ENCODE measurements at places on chromosomes 4 and X. TPM values are rescaled to one million over a fixed set of nuclear protein-coding genes. Genes with fewer than 3 reads are reported as not detected.

RPA4 gene
- total RNA-seq: 0.38 TPM

KIT gene
- total RNA-seq: 2.3 TPM

KIAA1210 gene
- total RNA-seq: 0.03 TPM

CRLF2 gene
- total RNA-seq: not detected

SLC9B1 gene
- 1.1 TPM for total RNA-seq

SASH3 gene
- 9.2 TPM for total RNA-seq

CCNB3 gene
- total RNA-seq: 0.15 TPM

ARHGAP36 gene
- total RNA-seq: 0.32 TPM

SPP1 gene
- total RNA-seq: 88.4 TPM

TMSB15C gene
- total RNA-seq: 0.34 TPM

ZMAT1 gene
- 4.1 TPM for total RNA-seq

PRRG3 gene
- 0.18 TPM for total RNA-seq

SSX7 gene
- total RNA-seq: not detected

MAGEB2 gene
- not detected for total RNA-seq

RFC1 gene
- total RNA-seq: 25.8 TPM

FREM3 gene
- 0.08 TPM for total RNA-seq

GPR173 gene
- 1.3 TPM for total RNA-seq

AMBN gene
- total RNA-seq: not detected

DNA sequence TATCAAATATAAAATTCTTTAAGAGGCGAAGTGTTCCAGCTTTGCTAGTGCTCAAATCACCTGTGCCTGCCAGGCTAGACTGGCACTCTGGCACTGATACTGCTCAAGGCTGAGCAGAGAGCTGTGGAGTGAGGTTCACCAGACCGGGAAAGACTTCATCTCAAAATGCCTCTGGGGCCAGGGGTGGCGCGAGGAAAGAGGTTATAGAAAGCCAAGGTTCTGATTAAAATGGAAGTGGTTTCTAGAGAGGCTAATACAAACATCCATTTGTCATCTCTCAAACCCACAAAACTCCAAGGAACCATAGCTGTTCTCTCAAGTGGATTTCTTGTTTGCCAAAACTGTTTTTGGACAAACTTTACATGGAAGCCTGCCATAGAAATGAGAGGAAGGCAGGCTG is 41.5 kb downstream of the F11 start:
- DNase-seq: no peak

DNA sequence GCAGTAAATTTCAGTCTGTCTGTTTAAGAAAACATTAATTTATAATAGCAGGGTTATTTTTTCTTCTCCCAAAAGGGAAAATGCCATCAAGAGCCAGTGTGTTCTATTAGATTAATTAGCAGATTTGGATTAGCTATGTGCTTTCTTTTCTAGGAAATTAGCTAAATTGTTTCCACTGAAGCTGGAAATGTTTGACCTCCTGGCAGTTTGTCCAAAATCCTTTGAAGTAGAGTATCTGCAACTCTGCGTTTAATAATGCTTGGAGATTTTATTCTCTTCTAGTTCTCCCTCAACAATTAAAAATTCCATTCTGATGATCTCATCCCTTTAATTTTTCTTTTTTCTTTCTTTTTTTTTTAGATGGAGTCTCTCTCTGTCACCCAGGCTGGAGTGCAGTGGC is 27.1 kb upstream of the HOPX start:
- DNase-seq: no peak

GRCh38 chr4:27692158-27692557 is 831.5 kb downstream of the STIM2 start:
- no peak for DNase-seq

GRCh38 chr4:23890369-23891063 is 669 bp upstream of the PPARGC1A start:
- DNase-seq: no peak

GRCh38 chr4:141347684-141348083 is 127.0 kb downstream of the ZNF330 start:
- no peak for DNase-seq

- DNase-seq: peak; percentile 41
Measured at GRCh38 chr4:174214101-174214878, 69.2 kb downstream of the FBXO8 start.

- no peak for DNase-seq
Measured at GRCh38 chrX:17859609-17860178, 1.4 kb downstream of the RAI2 start.

DNA sequence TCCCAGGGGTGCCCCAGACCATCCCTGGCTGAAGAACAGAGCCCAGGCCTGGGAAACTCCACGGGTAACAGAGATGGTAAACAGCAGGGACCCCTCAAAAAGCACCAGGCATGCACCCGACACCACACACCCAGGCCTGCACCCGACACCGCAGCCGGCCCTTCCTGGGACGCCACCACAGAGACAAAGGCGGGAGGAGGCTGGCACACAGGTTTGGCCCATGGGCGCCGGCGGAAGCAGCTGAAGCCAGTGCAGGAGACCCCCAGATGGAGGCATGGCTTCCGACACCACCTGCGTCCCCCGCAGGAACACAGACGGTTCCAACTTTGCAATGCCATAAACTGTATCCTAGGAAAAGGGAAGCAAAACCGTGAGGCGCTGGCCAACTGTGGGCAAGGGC is 22.3 kb downstream of the CTBP1 start:
- no peak for DNase-seq

GRCh38 chrX:104854188-104854587 is 288.2 kb downstream of the IL1RAPL2 start:
- no peak for DNase-seq

GRCh38 chr4:152255437-152255836 is 280.5 kb downstream of the FBXW7 start:
- no peak for DNase-seq

DNA sequence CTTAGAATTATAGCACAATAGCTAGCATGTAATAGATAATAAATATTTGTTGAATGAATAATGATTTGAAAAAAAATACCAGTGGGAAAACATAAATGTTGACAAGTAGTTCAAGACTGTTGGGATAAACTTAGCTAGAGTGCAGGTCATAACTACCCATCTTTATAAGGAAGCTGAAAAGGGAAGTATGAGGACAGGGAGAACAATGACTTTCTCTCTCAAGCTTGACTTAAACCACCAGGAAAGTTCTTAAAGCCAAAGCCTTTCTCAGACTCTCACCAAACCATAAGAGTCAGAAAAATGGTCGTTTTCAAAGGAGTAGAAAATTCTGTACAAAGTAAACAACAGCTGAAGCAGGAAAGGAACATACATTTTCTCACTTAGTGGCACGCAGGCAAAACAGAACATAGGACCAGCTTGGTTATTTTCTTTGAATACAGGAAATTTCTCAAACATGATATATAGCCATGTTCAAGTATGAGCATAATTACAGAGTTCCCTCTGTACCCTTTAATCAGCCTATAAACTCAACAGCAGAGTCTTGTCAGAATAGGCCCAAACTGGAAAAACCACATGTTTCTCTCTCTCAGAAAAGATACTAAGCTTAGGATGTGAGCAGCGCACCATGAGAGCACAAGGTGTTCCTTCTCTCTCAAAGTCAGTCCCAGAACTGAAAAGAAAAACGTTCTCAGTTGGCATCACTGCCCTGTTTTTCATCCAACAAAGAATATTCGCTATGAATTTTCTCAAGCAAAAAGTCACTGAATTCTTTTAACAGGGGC is 28.7 kb downstream of the MAPK10 start:
- DNase-seq: no peak

- DNase-seq: no peak
Measured at GRCh38 chr4:158176108-158176507, 3.3 kb upstream of the GASK1B start.

- DNase-seq: no peak
Measured at GRCh38 chr4:5361968-5362367, 310.7 kb downstream of the STK32B start.

GRCh38 chrX:130097507-130098209 is 12.6 kb downstream of the ELF4 start:
- no peak for DNase-seq

GRCh38 chr4:175070444-175070843 is 152.3 kb downstream of the ADAM29 start:
- DNase-seq: no peak

- no peak for DNase-seq
Measured at GRCh38 chr4:9825049-9825448, 43.6 kb downstream of the DRD5 start.

DNA sequence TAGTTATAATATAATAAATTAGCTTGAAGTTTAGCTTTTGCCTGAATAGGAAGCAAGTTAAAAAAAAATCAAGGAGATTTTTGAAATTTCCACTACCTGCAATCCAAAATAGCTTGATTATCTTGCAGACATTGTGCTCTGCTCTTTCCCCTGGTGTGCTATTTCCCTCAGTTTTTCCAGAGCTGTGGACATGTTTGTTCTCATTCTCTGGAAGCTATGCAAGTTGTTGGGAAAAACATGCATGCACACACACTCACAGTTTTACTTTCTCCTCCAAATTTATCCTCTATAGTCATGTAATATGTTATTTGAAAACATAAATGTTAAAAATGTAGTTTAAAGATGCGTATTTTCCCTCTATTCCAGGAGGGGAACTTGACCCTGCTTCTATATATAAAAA is 225.8 kb upstream of the ARSJ start:
- DNase-seq: no peak

- DNase-seq: no peak
Measured at GRCh38 chr4:159430896-159431295, 328.0 kb downstream of the RAPGEF2 start.

- no peak for DNase-seq
Measured at GRCh38 chr4:175833574-175834311, 21.7 kb upstream of the GPM6A start.

DNA sequence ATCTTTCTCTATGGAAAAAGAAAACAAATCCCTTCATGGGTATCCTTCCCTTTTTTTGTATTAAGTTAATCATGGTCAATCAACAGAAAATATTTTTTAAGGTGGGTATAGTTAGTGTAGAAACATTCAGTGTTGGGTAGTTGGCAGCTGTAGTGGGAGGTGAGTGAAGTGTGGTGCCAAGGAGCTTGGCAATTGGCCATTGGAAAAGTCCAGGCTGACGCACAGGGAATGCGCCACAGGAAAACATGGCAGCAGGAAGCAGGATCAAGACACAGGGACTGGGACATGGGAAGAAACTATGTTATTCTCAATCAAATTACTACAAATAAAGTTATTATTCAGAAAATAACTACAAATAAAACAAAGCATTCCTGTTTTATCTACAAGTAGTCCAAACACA is 20.0 kb downstream of the PALLD start:
- DNase-seq: peak; percentile 39

- DNase-seq: no peak
Measured at GRCh38 chr4:125334926-125335325, 20.2 kb downstream of the FAT4 start.

DNA sequence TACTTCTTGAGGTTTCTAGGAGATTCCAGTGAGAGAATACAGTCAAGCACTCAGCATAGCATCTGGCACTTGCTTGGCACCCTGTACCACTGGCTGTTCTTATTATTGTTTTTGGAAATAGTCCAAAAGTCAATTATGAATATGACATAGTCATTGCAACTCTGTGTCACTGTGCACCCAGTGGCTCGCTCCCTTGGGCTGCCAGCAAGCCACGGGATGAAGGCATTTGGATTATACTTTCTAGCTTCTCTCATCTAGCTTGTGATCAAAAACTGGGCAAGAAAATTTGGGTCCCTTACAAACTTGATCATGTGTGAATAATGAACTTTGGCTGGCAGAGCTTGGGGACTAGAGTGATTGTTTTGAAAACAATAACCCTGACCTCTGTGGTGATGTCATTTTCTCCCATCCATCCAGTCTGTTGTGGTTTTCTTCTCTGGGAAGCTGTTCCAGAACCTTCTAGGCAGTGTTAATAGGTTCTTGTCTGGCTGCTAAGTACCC is 32.7 kb upstream of the LIMCH1 start:
- no peak for DNase-seq

DNA sequence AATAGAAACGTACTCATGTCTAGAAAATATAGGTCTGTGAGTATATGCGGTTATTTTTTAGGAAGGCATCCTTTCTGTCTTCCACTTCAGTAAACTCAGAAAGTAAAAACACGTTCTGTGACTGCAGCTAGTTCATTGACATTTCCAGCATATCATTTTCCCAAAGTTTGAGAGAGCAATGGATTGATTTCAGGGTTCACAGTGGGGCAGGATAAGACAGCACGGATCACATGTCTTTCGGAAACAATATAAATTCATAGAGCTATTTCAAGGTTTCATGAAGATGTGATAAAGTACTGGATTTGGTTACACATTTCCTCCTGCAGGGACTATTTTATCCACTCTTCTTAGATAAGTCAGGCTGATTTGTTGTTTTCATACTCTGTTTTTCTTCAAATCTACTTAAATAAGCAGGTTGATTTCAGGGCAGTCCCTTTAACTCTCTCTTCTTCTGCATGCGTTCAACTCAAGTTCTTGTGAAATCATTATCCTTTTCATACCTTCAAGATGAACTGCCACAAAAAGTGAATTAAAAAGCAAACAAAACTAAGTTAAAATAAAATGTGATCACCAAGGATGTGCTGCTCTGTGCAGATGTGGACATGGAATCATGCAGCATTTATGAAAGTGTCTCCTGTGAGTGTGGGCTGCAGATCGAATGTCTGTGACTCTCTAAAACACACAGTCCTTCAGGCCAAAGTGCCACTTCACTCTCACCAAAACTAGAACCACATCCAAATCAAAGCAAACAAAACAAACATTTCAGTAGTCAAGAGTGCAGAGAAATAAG is 187.7 kb downstream of the UNC5C start:
- no peak for DNase-seq

- no peak for DNase-seq
Measured at GRCh38 chrX:120768681-120769080, 107.0 kb downstream of the CT47B1 start.

GRCh38 chrX:153669174-153669890 is 4.3 kb downstream of the PNCK start:
- no peak for DNase-seq

DNA sequence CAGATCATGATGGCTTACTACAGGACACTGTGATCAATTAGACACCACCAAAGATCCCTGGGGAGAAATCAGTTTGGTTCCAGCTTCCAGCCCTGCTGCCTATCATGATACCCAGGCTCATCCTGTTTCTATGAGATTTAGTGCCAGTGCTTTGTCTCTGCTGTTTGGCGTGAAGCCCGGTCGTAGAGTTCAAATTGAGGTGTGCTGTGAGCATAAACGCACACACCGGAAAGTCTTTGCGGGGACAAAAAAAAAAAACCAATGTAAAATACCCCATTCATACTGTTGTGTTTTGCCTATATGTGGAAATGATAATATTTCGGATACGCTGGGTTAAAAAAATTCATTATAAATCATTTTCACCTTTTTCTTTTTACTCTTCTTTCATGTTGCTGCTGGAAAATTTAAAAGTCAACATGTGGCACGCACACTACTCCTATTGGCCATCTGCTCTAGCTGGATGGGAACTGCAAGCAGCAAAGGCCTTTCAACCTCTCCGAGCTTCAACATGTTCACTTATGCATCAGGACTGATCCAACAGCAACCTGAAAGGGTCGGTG is 607 bp upstream of the DKC1 start:
- DNase-seq: no peak

- no peak for DNase-seq
Measured at GRCh38 chr4:17109126-17109525, 210.7 kb upstream of the LDB2 start.

GRCh38 chr4:23654791-23655190 is 235.1 kb downstream of the PPARGC1A start:
- DNase-seq: no peak

Data from left cardiac atrium (tissue), 4 donors.